ENCODE measurements at places on chromosomes 16 and 17.

- DNase-seq = peak; percentile 94
Observed at GRCh38 chr17:40953881-40954280, 12.9 kb downstream of the KRT39 start.

- DNase-seq = no peak
Observed at GRCh38 chr17:944266-944826, 35.2 kb downstream of the NXN start.

GRCh38 chr16:11260596-11260966 is 4.6 kb upstream of the SOCS1 start:
- no peak for DNase-seq

GRCh38 chr17:50708050-50709000 is 611 bp upstream of the ANKRD40 start:
- DNase-seq = peak; percentile 14

- DNase-seq = no peak
Observed at GRCh38 chr17:46877466-46877865, 26.1 kb downstream of the WNT9B start.

All from renal cortical epithelial cell (primary cell).